ENCODE measurements at places on chromosomes 7 and 10.

- DNase-seq: no peak
Observed at GRCh38 chr7:150631866-150632864, at the start of gene GIMAP6. Gene GIMAP6, minus strand, starts transcription at chr7:150632385. Its CDS starts 2,243 bp downstream, at chr7:150630142.

- DNase-seq: no peak
Observed at GRCh38 chr7:23356726-23357125, 57.6 kb downstream of the MALSU1 start.

DNA sequence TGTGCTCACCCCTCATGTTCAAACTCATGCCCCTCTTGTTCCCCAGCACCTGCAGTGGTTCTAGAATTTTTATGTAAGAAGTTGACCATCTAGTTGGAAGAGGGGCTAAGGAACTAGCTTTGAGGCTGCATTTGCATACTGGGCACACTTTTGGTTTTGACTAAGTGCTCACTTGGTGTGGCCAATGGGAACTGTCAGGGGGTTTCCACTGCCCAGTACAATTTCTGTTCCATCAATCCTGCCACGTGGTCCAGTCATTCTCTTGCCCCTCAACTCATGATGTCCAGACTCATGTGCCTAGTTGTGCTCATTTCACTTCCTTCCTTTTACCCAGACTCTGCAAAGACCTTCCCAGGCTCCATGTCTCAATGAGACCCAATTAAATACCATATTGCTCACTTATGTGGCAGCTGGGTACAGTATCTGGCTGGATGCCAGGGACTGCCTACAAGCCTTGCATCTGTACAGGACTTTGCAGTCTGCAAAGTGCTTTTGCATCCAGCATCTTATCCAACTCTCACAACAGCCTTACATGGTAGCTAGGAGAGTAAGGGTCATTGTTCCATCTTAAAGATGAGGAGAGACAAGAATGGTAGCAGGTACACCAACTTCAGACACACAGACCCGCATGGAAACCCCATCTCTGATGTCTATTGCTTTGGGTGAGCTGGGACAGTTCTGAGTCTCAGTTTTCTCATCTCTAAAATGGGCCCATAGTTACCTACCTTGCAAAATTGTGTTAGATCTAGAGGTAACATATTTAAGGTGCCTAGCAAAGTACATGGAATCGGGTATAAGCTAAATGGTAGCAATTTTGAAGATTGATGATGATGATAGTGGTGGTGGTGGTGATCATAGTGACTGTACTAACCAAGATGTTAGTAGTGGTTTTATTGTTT is 30.1 kb upstream of the KCNMA1 start:
- DNase-seq: no peak

- peak; percentile 70 for DNase-seq
Observed at GRCh38 chr10:79084012-79084971, 15.5 kb downstream of the ZMIZ1 start.

DNA sequence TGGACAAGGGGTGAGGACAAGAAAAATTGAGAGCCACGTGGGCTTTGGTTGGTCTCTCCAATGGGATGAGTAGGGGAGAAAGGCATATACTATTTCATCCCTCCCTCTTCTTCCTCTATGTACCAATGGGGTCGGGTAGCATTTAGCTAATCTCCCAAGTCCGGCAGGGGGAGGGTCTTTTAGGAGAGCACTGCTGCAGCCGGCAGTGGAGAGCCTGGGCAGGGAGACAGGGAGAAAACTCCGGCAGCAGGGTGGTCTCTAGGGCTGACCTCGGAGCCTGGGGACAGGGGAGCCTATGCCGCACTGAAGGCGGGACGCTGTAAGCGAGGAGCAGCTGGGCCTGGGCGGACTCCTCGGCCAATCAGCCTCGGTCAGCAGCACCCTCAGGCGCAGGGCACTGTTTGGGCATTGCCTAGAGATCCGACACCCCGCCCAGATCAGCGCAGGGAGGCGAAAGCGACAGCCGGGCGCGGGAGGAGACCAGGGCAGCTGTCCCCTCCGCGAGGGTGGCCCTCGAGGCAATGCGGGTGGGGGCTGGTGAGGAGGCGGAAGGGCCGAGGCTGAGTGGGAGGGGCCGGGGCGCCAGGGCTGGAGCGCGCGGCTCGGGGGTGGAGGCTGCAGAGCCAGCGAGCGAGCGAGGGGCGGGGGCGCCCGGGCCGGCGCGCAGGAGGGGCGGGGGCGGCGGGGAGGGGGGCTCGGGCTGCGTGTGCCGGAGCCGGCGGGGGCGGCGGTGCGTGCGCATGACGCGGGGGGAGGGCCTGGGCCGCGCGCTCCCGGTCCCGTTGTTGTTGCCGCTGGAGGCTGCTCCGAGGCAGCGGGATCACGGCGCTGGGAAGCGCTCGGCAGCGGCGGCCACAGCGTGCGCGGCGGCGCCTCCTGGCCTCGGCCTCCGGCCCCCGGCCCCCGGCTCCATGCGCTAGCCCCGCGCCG is at the start of gene AGAP3:
AGAP3 (plus strand) TSS at position 785 of the 930 bp plus-strand sequence. CDS start 267 bp downstream, outside the sequence.
- DNase-seq: peak; percentile 91

GRCh38 chr10:98363220-98363619 is 51.8 kb downstream of the PYROXD2 start:
- DNase-seq: no peak

GRCh38 chr7:44631458-44632115 is 25.2 kb downstream of the OGDH start:
- no peak for DNase-seq

DNA sequence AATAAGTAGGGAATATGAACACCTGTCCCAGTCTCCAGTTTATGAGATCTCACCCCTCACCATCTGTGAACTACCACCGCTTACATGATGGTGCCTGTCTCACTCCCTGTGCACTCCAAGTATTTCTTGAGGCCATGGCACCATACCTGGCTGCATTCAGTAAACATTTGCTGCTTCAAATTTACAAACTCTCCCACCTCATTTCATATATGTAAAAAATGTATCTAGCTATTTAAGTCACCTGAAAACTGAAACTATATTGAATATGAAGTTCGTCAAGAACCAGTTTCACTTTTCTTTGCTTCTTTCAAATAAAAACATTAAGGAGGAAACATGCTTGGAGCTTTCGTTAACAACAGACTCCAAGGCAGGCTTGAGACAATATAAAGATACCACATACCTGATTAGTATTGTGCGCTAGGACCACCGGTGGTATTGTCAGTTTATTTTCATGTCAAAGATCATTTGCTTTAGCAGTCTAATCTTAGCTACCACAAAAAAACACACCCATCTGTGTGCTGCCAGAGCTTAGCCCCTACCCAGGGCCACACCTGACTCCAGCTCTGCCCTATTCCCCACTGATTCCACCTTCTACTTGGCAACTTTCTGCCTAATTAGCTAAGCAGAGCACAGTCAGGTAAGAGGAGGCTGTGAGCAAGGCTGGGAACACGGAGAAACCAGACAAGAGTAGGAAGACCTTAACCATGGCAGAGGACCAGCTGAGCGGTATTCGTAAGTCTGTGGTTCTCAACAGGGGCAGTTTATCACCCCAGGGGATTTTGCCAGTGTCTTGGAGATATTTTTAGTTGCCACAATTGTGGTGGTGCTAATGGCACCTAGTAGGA is 92.0 kb downstream of the ZFAND4 start:
- no peak for DNase-seq

- DNase-seq: no peak
Observed at GRCh38 chr10:24240041-24240751, 31.3 kb downstream of the KIAA1217 start.

GRCh38 chr7:151141855-151142685 is 25.4 kb downstream of the GBX1 start:
- no peak for DNase-seq

DNA sequence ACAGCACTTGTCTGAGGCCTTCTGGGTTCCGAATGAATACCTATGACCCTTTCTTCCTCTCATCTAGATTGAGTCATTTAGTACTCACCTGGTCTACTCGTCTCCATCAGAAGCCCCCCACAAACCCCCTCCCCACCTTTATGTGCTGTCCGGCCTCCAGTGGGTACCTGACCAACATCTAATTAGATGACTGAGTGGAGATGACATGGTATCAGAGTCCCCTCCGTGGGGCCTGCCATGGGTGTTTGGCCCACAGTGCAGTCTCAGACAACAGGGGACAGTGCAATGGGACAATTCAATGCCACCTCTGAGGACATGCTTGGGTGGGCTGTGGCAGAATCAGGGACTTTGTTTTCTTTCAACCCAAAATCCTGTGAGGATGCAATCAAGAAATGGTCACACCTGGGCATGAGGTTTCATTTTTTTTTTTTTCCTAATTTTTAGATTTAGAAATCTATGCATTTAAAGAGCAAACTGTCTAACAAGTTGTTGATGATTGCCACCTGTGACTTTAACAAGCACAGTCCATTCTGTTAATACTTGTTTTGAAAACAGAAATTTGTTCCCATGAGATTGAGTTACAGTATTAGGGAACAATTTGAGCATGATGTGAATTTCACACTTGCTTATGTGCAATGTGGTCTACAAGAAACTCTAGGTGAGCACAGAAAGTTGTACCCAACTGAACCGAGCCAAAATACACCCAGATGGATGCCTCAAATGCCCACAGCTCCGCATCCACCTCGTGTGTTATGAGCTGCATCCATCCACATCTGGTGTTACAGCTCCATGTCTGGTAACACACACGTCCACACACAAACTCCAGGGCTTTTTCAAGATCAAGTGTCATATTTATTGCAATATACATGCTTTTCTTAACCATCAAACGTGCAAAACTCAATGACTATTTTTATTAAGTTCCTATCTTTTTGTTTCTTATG is 27.5 kb downstream of the GPRIN2 start:
- DNase-seq: no peak

GRCh38 chr7:82443036-82443546 is 486 bp downstream of the CACNA2D1 start:
- peak; percentile 71 for DNase-seq

- DNase-seq: no peak
Observed at GRCh38 chr10:100882252-100882651, 30.5 kb upstream of the SLF2 start.

DNA sequence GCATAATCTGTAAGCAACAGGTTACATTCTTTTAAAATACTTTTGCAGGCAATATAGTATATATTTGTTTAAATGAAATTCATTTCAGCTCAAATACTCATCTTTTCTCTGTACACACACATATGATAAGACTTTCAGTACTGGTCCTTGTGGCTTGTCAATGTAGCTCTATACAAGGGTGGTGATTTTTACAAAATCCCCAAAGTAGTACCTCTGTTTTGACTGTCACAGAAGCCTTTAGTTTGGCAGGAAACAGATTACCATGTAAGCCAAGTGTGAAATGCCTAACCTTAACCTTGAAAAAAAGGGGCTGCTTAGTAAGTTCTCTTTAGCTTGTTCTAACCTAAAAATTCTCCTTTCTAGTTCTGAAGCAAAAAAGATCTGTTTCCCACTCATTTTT is 87.9 kb downstream of the KCND2 start:
- DNase-seq: no peak

DNA sequence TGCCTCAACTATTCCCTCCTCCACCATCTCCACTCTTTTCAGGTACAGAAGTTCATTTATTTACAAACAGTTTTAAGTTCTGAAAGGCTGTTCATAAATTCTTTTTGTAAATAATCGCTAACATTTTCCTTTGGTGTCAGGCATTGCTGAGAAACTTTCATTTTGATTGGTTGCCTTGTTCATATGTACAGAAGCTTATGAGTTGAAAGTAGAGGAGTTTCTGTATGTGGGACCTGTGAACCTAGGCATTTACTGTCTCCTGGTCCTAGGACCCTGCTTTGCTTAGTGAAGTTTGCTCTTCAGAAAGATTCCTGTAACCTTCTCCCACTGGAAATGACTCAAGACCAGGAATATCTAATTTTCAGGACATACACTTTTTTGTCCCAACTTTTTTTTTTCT is 30.4 kb downstream of the CCSER2 start:
- no peak for DNase-seq

DNA sequence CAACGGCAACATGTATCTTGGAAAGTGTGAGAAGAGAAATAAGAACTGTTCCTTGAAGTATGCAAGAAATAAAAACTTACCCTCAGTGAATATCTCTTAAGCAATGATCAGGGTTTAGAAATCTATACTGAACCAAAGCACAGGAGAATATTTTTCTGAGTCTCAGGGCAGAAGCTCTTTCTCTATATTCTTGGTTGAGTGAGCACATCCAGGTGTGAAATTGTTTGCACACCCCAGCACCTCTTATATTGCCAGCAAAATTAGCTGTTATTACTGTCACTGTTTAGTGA is 8.4 kb downstream of the DLX6 start:
- no peak for DNase-seq

- no peak for DNase-seq
Observed at GRCh38 chr7:33728873-33729551, 176.3 kb upstream of the BMPER start.

- DNase-seq: peak; percentile 57
Observed at GRCh38 chr10:132006966-132007365, 25.2 kb upstream of the BNIP3 start.

DNA sequence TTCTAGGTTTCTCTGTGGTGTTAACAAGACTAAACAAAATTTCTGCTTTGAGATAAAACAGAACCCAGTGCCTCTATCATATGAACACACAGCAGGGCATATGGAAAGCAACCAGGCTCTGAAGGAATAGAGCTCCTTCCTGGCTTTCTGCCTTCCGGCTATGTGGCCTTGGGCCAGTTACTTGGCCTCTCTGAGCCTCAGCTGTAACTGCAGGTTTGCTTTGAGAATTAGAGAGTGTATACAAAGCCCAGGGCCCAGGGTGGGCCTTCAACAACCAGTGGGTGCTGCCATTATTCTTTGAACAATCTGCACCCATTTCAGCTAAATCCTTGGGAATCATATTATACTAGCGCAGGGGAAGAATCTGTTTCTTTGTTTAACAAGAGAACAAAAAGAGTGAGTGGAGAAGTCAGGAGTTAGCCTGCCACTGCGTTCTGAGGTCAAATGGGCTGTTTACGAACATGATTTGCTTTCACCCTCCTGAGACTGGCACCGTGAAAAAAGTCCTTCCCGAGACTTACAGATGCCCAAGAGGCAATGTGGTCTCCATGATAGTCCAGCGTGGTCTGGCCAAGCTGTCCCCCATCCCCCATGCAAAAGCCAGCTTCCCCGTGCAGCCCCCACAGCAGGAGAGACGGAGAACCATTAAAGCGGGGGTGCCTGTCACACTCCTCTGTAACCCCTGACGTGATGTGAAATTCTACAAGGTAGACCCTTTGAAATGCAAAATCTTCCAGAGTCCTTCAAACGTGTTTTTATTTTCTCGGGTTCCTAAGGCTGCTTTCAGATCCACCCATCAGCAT is 4.9 kb downstream of the FAM53B start:
- DNase-seq: no peak

- peak; percentile 52 for DNase-seq
Observed at GRCh38 chr7:6419310-6419773, 28.4 kb downstream of the DAGLB start.

DNA sequence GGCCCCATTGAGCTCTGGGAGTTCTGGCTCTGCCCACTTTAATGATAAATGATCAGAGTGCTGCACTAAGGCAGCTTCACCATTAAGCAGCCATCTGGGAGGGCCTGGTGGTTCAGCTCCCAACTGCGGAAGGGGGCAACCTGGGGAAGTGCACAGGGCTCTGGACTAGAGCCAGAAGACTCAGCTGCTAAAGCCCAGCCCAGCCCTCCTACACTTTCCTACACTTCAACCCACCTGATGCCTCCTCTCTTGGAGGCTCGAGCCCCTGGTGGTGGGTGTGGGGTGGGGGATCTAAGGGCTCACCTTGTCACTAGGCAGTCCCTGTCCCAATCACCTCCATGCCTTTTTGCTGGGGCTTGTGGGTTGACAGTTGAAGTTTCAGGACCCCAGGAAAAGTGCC is 60.6 kb upstream of the ANTXRL start:
- DNase-seq: no peak
